ENCODE measurements at places on chromosomes 1 and 21.

DNA sequence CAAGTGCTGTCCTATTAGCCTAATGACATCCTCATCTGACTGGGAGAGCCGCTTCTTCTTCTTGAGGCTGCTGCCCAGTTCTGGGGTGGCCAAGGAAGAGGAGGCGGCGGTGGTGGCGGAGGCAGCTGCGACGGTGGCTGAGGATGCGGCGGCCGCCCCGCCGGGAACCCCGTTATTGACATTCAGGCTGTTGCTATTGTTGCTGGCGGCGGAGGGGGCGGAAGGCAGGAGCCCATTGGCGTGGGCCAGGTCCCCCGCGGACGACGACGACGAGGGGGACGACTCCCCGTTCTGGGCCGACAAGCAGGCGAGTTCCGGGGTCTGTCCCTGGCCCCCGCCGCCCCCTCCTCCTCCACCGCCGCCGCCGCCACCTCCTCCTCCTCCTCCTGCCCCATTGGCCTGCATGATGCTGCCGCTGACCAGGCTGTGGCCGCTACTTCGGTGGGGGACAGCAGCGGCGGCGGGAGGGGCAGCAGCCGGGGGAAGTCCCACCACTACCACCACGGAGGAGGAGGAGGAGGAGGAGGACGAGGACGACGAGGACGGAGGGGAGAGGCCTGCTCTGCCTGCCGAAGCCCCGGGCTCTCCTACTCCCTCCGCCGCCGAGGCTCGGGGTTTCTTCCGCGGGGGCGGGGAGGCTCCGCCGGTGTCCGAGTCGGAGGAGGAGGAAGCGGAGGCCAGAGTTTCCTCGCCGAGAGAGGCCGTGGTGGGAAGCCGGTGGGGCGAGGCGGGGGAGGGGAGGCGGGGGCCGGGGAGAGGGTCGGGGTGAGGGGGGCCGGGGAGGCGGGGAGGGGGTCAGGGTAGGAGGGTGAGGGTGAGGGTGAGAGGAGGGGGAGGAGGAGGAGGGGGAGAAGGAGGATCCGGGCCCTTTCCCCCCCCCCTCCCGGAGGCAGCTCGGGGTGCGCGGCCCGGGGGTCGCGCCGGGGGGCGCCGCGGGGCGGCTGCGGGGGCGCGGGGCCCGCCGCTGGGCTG is 610 bp downstream of the WDR26 start:
- DNase-seq: no peak

- no peak for DNase-seq
Observed at GRCh38 chr1:36912365-36912865, 121.9 kb downstream of the GRIK3 start.

GRCh38 chr21:28148400-28149064 is 844.1 kb downstream of the LTN1 start:
- no peak for DNase-seq

DNA sequence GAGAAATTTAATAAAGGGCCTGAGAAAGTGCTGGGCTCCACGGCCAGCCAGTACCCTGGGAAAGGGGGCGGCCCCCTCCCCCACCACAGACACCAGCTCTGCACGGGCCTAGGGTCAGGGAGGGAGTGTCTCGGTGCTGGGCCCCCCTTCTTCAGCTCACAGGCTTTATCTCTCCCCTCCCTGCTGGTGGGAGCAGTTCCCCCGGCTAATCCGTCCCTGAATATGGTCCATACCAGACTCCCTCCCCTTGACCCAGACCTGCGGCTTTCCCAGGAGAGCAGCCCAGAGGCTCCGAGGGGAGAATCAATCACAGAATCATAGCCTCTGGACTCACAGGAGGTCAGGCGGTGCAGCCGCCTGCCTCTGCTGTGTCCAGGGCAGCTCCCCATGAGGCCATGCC is 26.0 kb upstream of the RSPO1 start:
- no peak for DNase-seq

DNA sequence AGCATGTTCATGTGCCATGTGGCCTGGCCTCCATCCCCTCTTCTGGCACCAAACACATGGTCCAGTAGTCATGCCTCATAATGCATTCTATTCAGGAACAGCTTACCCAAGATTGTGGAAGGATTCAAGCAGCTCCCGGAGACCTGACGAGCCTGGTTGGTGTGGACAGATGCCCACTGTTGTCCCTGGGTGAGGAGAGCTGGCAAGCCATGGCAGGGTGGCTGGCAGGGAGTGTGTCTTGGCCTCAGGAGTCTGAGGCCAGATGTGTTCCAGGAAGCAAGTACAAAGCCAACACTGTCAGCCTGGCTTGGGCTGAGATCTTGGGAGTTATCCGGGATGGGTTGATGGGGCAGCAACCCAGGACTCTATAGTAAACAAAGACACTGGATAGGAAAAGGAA is 7.3 kb upstream of the FABP3 start:
- DNase-seq: no peak

DNA sequence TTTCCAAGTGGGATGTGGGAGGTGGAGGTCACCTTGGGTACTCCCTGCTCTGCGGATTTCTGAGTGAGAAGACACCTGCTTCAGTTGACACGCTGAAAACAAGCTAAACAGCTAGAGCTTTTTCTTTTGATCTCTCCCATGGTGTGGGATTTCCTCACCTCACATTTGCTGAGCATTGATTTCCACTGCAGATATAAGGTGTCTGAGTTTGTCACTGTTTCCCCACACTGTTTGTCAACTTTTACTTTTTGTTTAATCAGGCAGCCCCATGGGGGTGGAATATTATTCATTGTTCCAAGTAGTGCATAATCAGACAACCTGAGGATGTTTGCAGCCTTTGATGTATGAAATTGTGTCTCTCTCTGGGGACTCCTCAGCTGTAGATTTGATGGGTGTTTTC is 49.5 kb downstream of the FASLG start:
- DNase-seq: no peak

DNA sequence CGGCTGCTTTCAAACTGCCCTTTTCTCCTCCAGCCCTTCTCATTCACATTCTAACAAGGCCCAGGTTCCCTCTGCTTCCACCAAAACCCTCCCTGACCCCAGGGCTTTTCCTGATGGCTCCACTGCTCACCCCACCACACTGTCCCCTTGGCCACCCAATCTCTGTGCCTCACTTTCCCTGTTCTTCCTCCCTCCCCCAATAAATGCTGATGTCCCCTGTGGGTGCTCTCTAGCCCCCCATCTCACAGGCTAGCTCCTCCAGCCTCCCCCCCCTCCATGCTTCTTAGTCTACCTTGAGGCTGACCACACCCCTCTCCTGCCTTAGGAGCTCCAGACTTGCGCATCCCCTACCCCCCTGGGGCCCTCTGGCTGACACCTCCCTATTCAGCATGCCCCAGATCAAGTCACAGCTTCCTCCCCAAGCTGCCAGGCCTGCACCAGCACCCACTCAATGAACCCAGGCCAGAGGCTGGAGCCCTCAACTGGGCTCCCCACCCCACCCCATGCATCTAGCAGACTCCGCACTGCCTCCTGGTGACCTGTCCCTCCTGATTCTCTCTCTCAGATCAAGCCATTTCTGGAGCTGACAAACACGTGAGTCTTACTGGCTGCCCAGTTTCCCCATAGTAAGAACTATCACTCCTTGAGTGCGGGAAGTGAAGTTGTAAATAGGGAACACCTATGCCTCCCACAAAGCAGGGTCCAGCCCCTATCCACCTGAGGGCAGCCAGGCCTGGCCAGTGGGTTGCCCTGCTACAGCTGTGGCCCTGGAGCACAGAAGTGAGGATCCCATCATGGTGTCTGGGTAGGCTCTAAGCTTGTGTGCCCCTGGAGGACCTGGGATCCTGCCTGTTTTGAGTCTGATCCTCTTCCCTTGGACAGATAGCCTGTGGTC is 117.9 kb downstream of the DMRTB1 start:
- DNase-seq: no peak

GRCh38 chr1:47460040-47460439 is 22.2 kb downstream of the FOXD2 start:
- no peak for DNase-seq

- DNase-seq: no peak
Observed at GRCh38 chr1:208002078-208002477, 91.2 kb upstream of the CD34 start.

- peak; percentile 3 for DNase-seq
Observed at GRCh38 chr21:46229133-46229922, 754 bp upstream of the LSS start.

DNA sequence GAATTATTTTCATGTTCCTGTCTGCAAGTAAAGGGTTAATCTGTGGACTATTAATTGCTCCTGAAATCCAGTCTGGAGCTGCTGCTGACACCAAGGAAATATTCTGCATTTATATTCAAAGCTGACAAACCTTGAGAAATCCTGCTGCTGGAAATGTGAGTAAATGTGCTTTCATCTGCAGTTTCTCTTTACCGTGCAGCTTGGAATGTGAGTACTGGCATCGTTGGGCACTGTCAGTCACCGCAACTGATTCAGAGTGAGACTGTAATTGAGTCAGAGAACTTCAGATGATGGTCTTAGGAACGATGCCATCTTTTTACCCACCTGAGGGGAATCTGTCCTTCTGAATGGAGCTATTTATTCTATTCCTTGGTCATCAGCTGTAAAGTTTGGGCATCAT is 420.6 kb downstream of the SIPA1L2 start:
- no peak for DNase-seq

- no peak for DNase-seq
Observed at GRCh38 chr1:220954321-220955075, 75.3 kb downstream of the HLX start.

GRCh38 chr1:149967646-149968045 is 31.0 kb upstream of the MTMR11 start:
- DNase-seq: no peak

- no peak for DNase-seq
Observed at GRCh38 chr1:160767395-160768294, 28.3 kb upstream of the LY9 start.

DNA sequence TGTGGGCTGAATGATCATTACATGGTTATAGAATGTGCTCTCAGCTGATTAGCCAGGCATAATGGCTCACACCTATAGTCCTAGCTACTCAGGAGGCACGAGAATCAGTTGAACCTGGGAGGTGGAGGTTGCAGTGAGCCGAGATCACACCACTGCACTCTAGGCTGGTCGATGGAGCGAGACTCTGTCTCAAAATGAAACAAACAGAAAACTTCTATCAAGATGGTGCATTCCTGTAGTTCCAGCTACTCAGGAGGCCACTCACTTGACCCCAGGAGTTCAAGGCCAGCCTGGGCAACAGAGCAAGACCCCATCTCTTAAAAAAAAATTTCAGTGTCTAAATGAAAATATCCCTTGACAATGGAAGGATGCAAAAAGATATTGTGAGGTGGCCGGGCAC is 10.9 kb downstream of the TIMM17A start:
- no peak for DNase-seq

- no peak for DNase-seq
Observed at GRCh38 chr21:31730712-31731055, 1.2 kb downstream of the SCAF4 start.

- no peak for DNase-seq
Observed at GRCh38 chr1:38991638-38992411, 749 bp downstream of the AKIRIN1 start.

DNA sequence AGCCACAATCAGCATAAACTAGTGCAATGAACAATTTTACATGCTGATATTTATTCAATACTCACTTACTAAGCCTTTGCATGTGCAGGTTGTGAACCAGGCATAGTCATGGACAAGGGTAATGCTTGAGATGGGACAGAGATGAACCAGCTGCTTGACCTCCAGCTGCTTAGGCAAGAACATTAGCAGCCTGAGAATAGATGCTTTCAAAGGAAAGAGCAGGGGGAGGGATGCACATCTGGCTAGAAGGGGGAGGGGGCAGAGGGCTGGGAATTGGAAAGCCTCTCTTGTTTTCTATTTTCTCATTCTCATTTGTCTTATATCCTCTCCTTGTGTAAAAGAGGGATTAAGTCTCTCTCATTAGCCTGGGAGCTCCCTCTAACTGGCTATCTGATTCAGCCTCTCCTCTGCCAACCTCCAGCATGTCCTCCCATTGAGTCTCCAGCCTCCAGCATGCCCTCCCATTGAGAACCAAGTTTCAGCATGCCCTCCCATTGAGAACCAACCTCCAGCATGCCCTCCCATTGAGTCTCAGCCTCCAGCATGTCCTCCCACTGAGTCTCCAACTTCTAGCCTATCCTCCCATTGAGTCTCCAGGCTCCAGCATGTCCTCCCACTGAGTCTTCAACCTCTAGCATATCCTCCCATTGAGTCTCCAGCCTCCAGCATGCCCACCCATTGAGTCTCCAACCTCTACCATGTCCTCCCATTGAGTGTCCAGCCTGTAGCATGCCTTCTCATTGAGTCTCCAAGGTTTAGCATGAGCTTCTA is 38.4 kb upstream of the TRABD2B start:
- no peak for DNase-seq

DNA sequence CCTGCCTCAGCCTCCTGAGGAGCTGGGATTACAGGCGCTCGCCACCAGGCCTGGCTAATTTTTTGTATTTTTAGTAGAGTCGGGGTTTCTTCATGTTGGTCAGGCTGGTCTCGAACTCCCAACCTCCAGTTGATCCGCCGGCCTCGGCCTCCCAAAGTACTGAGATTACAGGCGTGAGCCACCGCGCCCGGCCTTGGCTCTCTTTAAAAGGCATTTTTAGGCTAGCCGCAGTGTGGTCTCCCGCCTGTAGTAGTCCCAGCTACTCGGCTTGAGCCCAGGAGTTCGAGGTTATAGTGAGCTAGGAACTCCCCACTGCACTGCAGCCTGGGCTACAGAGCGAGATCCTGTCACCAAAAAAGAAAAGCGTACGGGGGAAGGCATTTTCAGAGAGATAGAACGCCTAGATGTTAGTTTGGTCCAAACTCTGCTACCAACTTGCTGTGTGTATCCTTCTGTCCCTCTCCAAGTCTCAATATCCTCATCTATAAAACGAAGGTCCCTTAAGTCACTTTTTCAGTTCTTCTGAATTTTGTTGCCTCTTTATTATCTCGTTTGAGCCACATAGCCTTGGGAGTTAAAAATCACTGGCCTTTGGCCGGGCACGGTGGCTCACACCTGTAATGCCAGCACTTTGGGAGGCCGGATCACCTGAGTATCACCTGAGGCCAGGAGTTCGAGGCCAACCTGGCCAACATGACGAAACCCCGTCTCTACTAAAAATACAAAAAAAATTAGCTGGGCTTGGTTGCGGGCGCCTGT is 734 bp downstream of the MED18 start:
- no peak for DNase-seq

DNA sequence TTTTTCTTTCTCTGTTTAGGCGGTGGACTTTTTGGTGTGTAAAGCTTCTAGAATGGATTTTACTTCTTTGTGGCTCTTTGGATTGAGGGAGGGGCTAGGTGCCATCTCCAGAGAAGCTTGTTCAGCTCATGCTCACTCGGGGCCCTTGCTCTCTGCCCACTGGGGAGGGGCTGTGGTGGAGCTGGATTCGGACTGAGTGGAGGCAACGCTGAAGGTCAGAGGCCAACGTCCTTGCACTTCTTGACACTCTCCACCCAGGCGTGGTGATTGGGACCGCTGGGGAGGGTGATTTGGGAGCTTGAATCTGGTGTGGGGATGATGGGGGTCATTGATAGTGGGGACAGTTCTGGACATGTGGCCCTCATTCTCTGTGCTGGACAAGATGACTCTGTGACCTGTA is 52.6 kb downstream of the ADARB1 start:
- no peak for DNase-seq

DNA sequence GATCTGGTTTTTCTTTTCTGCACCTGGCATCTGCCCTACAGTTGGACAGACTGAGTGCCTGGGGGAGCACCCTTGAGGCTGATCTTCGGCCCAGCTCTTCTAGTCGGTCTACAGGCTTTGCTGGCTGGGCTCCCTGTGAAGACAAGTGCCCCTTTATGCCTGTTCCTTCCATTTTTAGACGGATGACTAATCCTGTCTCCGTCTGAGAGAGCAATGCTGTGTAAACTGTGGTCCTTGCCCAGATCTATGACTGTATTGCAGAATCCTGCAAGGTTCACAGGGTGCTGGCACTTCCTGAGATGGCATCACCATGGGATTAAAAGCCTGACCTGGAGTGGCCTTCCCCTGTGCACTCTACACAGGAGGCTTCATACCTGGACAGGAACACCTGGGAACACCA is 47.6 kb upstream of the SAMD13 start:
- DNase-seq: no peak

GRCh38 chr1:221944247-221944870 is 202.5 kb upstream of the DUSP10 start:
- DNase-seq: no peak

Data from stimulated activated CD4-positive, alpha-beta T cell treated with anti-CD3 and anti-CD28 coated beads, TNF-alpha, amount 100 ng/mL, for 48 hours (primary cell).